Activated CD4-positive, alpha-beta memory T cell treated with anti-CD3 and anti-CD28 coated beads, Interleukin-2, amount 10 ng/mL, durations not matched to agents 7 days and 5 days (primary cell): ENCODE measurements at places on chromosomes 7 and 10. TPM values are rescaled to one million over a fixed set of nuclear protein-coding genes. Genes with fewer than 3 reads are reported as not detected.

GRCh38 chr10:129871966-129872365 is 92.1 kb downstream of the EBF3 start:
- no peak for DNase-seq

DNA sequence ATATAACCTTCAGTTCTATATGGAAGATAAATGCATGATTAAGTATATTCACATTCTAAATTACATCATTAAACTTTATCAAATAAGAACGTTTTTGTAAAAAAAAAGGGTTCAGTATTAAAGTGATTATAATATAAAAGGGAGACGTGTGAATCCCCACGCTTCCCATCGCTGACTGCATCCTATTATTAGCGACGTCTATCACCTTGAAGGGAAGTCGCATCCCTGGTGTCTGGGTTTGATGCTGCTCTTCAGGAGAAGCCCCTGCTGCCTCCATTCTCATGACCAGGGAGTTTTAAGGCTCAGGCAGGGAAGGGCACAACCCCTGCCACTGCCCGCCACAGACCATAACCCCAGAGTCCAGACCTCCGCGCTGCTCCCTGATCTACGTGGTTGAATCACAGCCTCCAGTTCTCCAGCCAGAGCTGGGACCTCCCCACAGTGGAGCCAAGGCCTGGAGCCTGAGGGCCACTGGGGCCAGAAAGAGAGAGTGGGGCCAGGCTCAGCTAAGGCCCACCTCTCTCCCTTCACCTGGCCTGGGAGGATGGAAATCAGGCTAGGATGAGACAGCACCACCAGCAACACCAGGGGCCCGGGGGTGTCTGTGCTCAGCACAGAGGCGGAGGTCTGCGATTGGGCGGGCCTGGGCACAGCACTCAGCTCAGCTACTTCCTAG is 130.6 kb downstream of the TCERG1L start:
- no peak for DNase-seq

Gene TLL2
- not detected for total RNA-seq

DNA sequence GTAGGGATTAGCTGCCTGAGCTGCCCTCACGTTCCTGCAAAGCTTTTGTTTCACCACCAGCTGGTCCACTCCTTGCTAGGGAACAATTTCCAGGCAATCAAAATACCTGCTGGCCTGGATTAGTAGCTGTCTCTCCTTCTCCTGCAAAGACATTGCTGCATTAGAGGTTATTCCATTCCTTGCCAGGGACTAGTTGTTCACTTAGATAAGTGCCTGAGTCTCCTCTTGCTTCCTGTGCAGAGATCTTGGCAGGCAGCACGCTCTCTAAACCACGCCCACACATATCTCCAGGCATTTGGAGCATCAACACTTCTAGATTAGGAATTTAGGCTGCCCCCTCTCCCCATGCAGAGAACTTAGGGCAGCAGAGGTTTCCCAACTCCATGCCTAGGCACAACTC is 150.4 kb upstream of the SMIM30 start:
- no peak for DNase-seq

- DNase-seq, result no peak
These were observed 6.7 kb downstream of the KCP start for GRCh38 chr7:128903621-128904361.

Gene DPYSL4
- total RNA-seq, result 5.4 TPM

DNA sequence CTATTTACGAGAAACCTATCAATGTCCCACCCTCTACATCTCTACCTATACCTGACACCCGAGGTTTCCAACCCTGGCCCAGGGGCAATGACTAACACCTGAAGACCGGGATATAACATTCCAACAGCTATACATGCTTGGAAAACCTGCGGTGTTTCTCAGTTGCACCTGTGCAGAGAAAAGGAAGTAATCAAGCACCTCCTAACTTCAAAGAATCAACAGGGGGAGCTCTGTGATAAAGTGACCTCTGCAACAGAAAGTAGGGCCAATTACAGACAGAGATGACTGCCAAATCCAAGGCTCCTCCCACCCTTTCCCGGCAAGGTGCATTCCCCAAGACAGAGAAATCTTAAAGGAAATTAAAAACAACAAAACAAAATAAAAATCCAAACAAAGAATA is 41.3 kb downstream of the CCDC6 start:
- DNase-seq, result no peak

- no peak for DNase-seq
These were observed 31.0 kb downstream of the GRM8 start for GRCh38 chr7:127221731-127222130.

DNA sequence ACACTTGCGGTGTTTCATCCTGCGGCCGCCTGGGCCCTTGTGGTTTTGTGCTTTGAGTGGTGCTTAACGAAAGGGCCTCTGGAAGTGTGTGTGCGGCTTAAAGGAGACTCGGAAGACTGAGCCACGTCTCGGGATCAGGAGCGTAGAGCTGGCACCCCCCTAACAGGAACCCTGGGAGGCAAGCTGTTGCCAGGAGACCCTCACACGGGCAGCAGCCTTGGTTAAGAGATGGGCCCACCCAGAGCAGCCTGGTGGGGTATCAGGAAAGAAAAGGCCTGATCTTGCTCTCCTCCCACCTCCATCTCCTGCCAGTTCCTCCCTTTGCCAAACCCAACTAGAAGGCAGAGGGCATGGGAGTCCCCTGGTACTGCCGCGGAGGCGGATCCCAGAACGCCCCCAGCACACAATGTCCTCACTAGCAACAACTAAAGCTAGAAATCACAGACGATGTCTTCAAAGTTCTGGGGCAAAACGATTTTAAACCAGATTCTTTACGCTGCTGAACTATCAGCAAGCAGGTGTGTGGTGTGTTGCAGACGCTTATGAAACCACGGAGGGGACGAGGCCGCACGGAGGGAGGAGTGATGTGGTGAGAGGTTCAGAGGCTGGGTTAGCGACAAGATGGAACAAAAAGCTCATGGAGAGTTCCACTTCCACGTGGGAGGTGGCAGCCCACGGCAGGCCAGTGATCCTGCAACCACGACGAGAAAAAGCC is 67.0 kb upstream of the INPP5A start:
- no peak for DNase-seq

- no peak for DNase-seq
These were observed 219.0 kb downstream of the CRPPA start for GRCh38 chr7:16202303-16202702.
